ENCODE measurements at places on chromosomes 16 and 17.

GRCh38 chr17:10192972-10193371, 5.4 kb downstream of the GAS7 start:
- no peak for DNase-seq
- H3K27ac ChIP-seq: no peak overlapping the region
- no peaks in the 10 kb centered on the region for H3K4me1 ChIP-seq
- H3K27me3 ChIP-seq: no peaks in the 10 kb centered on the region

DNA sequence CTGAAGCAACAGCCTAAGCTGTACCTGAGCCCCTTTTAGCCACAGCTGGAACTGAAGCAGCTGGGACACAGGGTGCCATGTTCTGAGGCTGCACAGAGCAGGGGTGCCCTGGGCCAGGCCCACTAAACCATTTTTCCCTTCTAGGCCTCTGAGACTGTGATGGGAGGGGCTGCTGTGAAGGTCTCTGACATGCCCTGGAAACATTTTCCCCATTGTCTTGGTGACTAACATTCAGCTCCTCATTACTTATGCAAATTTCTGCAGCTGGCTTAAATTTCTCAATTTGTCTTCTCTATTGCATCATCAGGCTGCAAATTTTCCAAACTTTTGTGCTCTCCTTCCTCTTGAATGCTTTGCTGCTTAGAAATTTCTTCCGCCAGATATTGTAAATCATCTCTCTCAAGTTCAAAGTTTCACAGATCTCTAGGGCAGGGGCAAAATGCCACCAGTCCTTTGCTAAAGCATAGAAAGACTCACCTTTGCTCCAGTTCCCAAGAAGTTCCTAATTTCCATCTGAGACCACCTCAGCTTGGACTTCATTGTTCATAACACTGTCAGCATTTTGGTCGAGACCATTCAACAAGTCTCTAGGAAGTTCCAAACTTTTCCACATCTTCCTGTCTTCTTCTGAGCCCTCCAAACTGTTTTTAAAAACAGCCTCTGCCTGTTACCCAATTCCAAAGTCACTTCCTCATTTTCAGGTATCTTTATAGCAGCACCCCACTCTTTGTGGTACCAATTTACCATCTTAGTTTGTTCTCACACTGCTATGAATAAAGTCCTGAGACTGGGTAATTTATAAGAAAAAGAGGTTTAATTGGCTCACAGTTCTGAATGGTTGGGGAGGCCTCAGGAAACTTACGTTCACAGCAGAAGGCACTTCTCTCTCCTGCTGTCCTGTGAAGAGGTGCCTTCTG, 49.8 kb downstream of the TMEM100 start:
- no peak overlapping the region for H3K27ac ChIP-seq
- no peak for DNase-seq
- H3K27me3 ChIP-seq: no peaks in the 10 kb centered on the region
- H3K4me3 ChIP-seq: no peak overlapping the region

- DNase-seq: no peak
- no peaks in the 10 kb centered on the region for H3K27me3 ChIP-seq
Measured at GRCh38 chr16:2096853-2097595, 38.7 kb downstream of the PKD1 start.

- H3K4me3 ChIP-seq: peak overlapping the region; percentile 89
- peak overlapping the region; percentile 56 for H3K27ac ChIP-seq
- no peaks in the 10 kb centered on the region for H3K36me3 ChIP-seq
- H3K27me3 ChIP-seq: no peaks in the 10 kb centered on the region
- peaks cover 46% of the 10 kb centered on the region for H3K4me1 ChIP-seq
Measured at GRCh38 chr17:60391471-60392041, 377 bp downstream of the USP32 start.

GRCh38 chr17:65055280-65055707, 1.2 kb downstream of the GNA13 start:
- H3K27me3 ChIP-seq: no peaks in the 10 kb centered on the region
- DNase-seq: no peak
- H3K27ac ChIP-seq: peak overlapping the region; percentile 90
- H3K4me1 ChIP-seq: peaks cover 63% of the 10 kb centered on the region

DNA sequence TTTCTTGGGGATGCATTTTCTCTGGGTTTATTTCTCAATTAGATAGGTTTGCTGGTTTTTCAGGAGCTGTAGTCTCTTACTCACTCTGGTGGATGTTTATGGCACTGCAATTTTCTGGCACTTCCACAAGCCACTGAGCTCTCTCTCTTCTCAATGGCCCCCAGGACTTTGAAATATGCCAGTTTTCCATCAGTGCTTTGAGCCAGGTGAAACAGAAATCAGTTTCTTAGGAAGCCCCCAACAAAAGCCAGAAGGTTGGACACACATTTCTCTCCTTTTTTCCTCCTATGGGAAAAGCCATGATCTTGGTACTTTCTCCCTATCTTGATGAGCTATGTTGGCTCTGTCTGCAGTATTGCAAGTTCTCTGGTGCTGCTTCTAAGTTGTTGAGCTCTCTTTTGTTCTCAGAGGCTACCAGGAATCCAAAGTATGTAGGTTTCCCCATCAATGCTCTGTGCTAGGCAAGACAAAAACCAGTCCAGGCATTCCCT, 90.7 kb upstream of the SMIM36 start:
- peak; percentile 83 for DNase-seq
- H3K4me1 ChIP-seq: no peaks in the 10 kb centered on the region
- H3K27ac ChIP-seq: no peak overlapping the region
- no peaks in the 10 kb centered on the region for H3K27me3 ChIP-seq
- no peaks in the 10 kb centered on the region for H3K36me3 ChIP-seq

- DNase-seq: no peak
- H3K4me1 ChIP-seq: peaks cover 20% of the 10 kb centered on the region
- no peaks in the 10 kb centered on the region for H3K27me3 ChIP-seq
Measured at GRCh38 chr17:19534562-19535149, 1.0 kb downstream of the SLC47A1 start.

- no peaks in the 10 kb centered on the region for H3K27me3 ChIP-seq
- H3K27ac ChIP-seq: peak overlapping the region; percentile 73
- peaks cover 41% of the 10 kb centered on the region for H3K4me1 ChIP-seq
- peak; percentile 69 for DNase-seq
Measured at GRCh38 chr17:42459256-42459800, 650 bp downstream of the ATP6V0A1 start.

GRCh38 chr16:12295395-12295794, 318.9 kb downstream of the SNX29 start:
- H3K36me3 ChIP-seq: no peaks in the 10 kb centered on the region
- no peak overlapping the region for H3K4me3 ChIP-seq
- H3K27ac ChIP-seq: no peak overlapping the region
